Tibial artery (tissue), 4 donors: ENCODE measurements at places on chromosomes 3 and 15.

DNA sequence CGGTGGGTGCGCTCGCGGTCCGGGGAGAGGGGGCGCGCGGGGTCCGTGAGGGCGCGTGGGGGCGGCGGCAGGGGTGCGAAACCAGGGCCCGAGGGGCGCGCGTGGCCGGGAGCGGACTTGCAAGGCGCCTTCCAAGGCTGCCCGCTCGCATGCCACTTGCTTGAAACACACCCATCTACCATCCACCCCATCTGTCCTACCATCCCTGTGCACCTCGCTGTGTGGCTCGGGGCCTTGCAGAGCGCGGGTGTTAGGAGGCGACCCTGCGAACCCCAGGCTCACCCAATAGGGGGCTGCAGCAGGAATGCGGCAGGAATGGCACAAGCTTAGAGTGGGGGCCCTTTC lies 240 bp downstream of the CFAP100 start:
- H3K4me1 ChIP-seq: peaks cover 10% of the 10 kb centered on the region
- no peaks in the 10 kb centered on the region for H3K36me3 ChIP-seq
- peak overlapping the region; percentile 32 for H3K4me3 ChIP-seq
- no peak overlapping the region for H3K27ac ChIP-seq
- DNase-seq: no peak
- peaks cover 5% of the 10 kb centered on the region for H3K27me3 ChIP-seq

DNA sequence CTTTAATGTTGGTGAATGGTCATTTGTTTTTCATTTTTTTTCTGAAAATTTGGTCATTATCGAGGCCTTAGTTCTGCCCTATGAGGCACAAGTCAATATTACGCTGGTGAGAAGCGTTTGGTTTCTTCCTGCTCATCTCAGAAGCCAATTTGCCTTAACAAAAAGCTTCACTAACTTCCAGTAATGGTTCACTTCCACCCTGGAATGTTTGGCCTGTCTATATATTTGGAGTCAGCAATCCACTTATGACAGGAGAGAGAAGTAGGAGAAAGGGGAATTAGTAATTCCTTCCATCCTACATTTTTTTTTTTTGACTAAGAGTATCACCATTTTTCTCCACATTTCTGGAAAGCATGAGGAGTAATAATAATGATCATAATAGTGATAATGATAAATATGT lies 124.4 kb downstream of the DIPK2A start:
- H3K4me3 ChIP-seq: no peak overlapping the region
- no peak for DNase-seq
- no peaks in the 10 kb centered on the region for H3K4me1 ChIP-seq
- no peaks in the 10 kb centered on the region for H3K36me3 ChIP-seq

- DNase-seq: peak; percentile 60
- no peak overlapping the region for H3K4me3 ChIP-seq
- peaks cover 14% of the 10 kb centered on the region for H3K36me3 ChIP-seq
- no peaks in the 10 kb centered on the region for H3K27me3 ChIP-seq
- H3K27ac ChIP-seq: peak overlapping the region; percentile 76
Observed at GRCh38 chr15:60374628-60375081, 23.1 kb downstream of the ANXA2 start.

- no peak for DNase-seq
- H3K27me3 ChIP-seq: no peaks in the 10 kb centered on the region
- no peaks in the 10 kb centered on the region for H3K4me1 ChIP-seq
- no peak overlapping the region for H3K27ac ChIP-seq
- no peak overlapping the region for H3K4me3 ChIP-seq
Observed at GRCh38 chr3:196055683-196056270, 26.1 kb downstream of the TFRC start.

DNA sequence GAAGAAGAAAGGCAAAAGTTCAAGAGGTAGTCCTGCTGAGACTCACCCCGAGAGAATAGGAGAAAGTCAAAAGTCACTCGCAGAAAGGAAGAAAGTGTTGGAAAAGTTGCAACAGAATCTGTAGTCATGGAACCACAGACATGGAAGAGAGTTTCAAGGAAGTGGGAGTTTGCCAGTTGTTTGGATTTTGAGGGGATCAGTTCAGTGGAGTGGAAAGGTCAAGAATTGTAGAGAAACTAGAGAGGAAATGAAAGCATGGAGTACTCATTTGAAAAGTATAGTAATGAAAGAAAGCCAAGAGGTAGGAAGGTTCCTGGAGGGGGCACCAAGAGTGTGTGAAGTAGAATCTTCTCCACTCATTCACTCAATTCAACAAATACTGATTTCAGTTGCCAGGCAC lies 34.7 kb downstream of the SPTSSB start:
- H3K4me3 ChIP-seq: no peak overlapping the region
- no peaks in the 10 kb centered on the region for H3K36me3 ChIP-seq
- no peak for DNase-seq
- H3K27ac ChIP-seq: no peak overlapping the region

DNA sequence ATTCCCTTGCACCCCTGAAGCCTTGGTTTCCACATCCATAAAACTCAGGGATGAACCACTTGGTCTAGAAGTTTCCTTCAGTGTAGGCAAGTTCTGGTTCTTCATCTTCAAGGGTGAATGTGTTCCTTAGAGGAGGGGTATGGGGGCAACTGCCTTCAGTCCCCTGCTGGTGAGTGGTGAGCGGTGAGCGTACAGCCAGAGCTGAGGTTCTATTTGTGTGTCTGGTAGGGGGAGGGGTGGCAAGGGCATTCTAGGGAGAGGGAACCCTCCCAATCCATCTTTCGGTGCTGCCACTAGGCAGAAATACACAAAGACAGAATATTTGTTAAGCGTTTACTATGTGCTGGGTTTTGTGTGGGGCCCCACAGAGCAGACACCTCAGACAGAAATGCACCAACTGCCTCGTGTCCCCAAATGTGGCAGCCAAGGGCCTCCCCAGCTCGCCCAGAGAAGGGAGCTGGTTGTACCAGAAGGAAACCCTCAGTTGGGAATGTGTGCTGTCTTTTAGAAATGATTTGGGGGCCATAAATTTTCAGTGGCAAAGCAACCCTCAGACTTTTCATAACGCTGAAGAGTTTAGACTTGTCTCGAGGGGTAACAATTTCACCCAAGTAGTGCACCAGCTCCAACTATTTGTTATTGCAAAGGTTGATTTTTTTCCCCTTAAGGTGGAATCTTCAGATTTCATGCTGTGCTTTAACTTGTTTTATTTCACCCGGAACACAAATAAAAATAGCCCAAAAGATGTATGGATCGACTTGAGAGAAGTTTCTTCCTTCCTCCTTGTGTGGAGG lies 137.6 kb downstream of the FBLN2 start:
- no peak overlapping the region for H3K27ac ChIP-seq
- no peaks in the 10 kb centered on the region for H3K36me3 ChIP-seq
- no peak for DNase-seq

GRCh38 chr15:63473999-63474809 lies 30.2 kb upstream of the USP3 start:
- H3K4me3 ChIP-seq: no peak overlapping the region
- H3K27me3 ChIP-seq: no peaks in the 10 kb centered on the region
- no peak for DNase-seq
- peaks cover 14% of the 10 kb centered on the region for H3K4me1 ChIP-seq

- peaks cover 20% of the 10 kb centered on the region for H3K36me3 ChIP-seq
- H3K27ac ChIP-seq: no peak overlapping the region
- H3K4me1 ChIP-seq: no peaks in the 10 kb centered on the region
- H3K27me3 ChIP-seq: no peaks in the 10 kb centered on the region
Observed at GRCh38 chr3:136042608-136043221, 77.2 kb downstream of the PPP2R3A start.

- no peaks in the 10 kb centered on the region for H3K36me3 ChIP-seq
- H3K4me1 ChIP-seq: no peaks in the 10 kb centered on the region
- H3K27ac ChIP-seq: no peak overlapping the region
- no peak overlapping the region for H3K4me3 ChIP-seq
Observed at GRCh38 chr3:9225268-9225667, 24.2 kb downstream of the SRGAP3 start.

DNA sequence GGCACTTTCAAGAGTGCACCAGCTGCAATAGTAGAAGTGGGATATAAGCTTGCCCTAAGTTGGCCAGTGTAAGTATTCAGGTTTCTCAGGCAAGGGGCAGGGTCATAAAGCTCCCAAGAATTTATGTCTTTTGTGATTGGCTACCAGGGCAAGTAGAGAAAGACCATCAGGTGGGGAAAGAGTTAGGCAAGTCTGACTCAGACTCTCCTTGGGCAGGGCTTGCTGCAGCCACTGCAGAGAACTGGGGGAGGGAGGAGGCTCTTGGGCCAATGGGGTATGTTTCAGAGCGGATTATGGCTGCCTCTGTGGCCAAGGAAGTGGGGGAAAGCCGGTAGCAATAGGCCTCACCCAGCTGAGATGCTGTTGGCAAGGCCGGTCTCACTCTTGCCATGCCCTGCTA lies 44.6 kb upstream of the SLC25A36 start:
- H3K36me3 ChIP-seq: no peaks in the 10 kb centered on the region
- H3K27me3 ChIP-seq: peaks cover 7% of the 10 kb centered on the region
- no peak overlapping the region for H3K4me3 ChIP-seq
- H3K4me1 ChIP-seq: no peaks in the 10 kb centered on the region

GRCh38 chr3:186719945-186720739 lies 3.0 kb downstream of the KNG1 start:
- no peaks in the 10 kb centered on the region for H3K36me3 ChIP-seq
- no peak for DNase-seq
- no peaks in the 10 kb centered on the region for H3K27me3 ChIP-seq
- no peak overlapping the region for H3K27ac ChIP-seq
- no peaks in the 10 kb centered on the region for H3K4me1 ChIP-seq

- H3K27ac ChIP-seq: no peak overlapping the region
- no peaks in the 10 kb centered on the region for H3K27me3 ChIP-seq
- H3K4me1 ChIP-seq: no peaks in the 10 kb centered on the region
- H3K36me3 ChIP-seq: peaks cover 14% of the 10 kb centered on the region
- DNase-seq: no peak
Observed at GRCh38 chr3:170078620-170079281, 41.0 kb downstream of the GPR160 start.

GRCh38 chr15:25875566-25875965 lies 12.4 kb upstream of the ATP10A start:
- H3K4me1 ChIP-seq: no peaks in the 10 kb centered on the region
- H3K27me3 ChIP-seq: no peaks in the 10 kb centered on the region
- no peak overlapping the region for H3K4me3 ChIP-seq
- no peak for DNase-seq

DNA sequence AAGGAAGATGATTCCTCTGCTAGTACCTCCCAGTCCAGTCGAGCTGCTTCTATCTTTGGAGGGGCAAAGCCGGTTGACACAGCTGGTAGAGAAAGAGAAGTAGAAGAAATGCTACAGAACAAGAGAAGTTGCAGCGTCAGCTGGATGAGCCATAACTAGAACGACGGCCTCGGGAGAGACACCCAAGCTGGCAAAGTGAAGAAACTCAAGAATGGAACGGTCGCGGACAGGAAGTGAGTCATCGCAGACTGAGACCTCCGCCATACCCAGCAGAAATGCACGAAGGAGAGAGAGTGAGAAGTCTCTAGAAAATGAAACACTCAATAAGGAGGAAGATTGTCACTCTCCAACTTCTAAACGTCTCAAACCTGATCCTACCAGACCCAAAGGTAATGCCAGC lies 19.0 kb upstream of the PARP14 start:
- H3K4me1 ChIP-seq: no peaks in the 10 kb centered on the region
- H3K36me3 ChIP-seq: no peaks in the 10 kb centered on the region
- no peak overlapping the region for H3K4me3 ChIP-seq
- H3K27ac ChIP-seq: no peak overlapping the region
- no peaks in the 10 kb centered on the region for H3K27me3 ChIP-seq
- DNase-seq: peak; percentile 62

- H3K27ac ChIP-seq: no peak overlapping the region
- H3K4me3 ChIP-seq: no peak overlapping the region
- no peaks in the 10 kb centered on the region for H3K36me3 ChIP-seq
Observed at GRCh38 chr15:47206358-47206978, 510.8 kb upstream of the SEMA6D start.

DNA sequence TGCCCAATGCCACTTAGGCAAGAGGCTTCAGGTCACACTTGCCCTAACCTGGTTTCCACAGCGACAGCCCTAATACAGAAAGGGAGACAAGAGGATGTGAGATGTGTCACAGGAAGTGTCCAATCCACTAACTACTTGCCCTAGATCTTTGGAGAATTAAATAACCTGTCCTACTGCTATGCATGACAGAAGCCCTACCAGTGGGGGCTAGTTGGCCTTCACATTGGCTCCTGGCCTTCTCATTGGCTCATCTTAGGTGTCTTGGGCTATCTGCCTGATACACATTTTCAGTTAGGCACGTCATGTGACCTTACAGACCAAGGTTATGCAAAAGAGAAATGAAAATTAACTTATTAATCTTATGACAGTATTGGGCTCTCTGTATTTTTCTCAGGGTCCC lies 449.9 kb downstream of the FHIT start:
- no peak overlapping the region for H3K27ac ChIP-seq
- no peak for DNase-seq
- H3K4me3 ChIP-seq: no peak overlapping the region
- H3K36me3 ChIP-seq: no peaks in the 10 kb centered on the region
- no peaks in the 10 kb centered on the region for H3K4me1 ChIP-seq

GRCh38 chr3:111538111-111538510 lies 3.9 kb upstream of the CD96 start:
- DNase-seq: no peak
- no peaks in the 10 kb centered on the region for H3K27me3 ChIP-seq
- H3K4me1 ChIP-seq: peaks cover 5% of the 10 kb centered on the region
- H3K36me3 ChIP-seq: no peaks in the 10 kb centered on the region
- no peak overlapping the region for H3K27ac ChIP-seq
- no peak overlapping the region for H3K4me3 ChIP-seq

DNA sequence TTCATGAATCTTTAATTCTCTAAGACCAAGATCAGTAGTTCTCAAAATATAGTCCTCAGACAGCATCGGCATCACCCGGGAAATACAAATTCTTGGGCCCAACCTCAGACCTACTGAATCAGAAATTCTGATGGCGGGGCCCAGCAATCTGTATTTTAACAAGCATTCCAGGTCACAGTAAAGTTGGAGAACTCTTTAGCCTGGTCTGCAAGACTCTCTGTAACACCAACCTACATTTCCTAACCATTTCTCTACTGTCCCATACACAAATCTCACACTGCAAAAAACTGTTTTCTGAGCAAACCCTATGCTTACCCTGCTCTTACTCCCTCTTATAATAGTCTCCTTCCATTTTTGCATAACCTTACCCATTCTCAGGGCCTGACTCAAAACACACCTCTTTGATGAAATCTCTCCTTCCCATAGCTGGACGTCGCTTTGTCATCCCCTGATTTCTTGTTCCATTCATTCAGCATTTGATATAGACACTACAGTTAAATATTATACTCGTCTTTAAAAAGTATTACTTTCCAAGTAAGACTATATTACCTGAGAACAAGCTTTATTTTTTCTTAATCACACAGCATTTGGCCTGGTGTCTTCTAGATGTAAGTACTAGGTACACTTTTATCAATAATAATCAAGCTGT lies 83.3 kb upstream of the MYO5C start:
- H3K27me3 ChIP-seq: no peaks in the 10 kb centered on the region
- no peak overlapping the region for H3K4me3 ChIP-seq
- peaks cover 89% of the 10 kb centered on the region for H3K36me3 ChIP-seq
- no peaks in the 10 kb centered on the region for H3K4me1 ChIP-seq
- no peak for DNase-seq

- H3K27me3 ChIP-seq: no peaks in the 10 kb centered on the region
- H3K4me1 ChIP-seq: no peaks in the 10 kb centered on the region
- no peaks in the 10 kb centered on the region for H3K36me3 ChIP-seq
- DNase-seq: no peak
Observed at GRCh38 chr3:7112523-7113056, 251.7 kb downstream of the GRM7 start.
